ENCODE measurements at places on chromosomes 11 and 22.

DNA sequence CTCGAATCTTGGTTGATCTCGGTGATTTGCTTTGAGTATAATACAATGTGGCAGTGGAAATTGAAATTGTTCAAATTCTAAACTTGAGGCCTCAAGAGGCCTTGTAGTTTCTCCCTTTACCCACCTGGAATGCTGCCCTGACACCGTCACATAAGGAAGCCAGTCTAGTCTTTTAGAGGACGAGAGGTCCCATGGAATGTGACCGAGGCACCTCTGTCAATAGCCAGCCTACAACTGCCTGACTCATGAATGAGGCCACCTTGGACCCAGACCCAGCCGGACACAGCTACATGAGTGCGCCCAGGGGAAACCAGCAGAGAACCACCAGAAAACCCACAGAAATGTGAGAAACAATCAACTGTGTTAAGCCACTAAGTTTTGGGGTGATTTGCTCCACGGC lies 52.5 kb downstream of the RPL27A start:
- no peak for DNase-seq

DNA sequence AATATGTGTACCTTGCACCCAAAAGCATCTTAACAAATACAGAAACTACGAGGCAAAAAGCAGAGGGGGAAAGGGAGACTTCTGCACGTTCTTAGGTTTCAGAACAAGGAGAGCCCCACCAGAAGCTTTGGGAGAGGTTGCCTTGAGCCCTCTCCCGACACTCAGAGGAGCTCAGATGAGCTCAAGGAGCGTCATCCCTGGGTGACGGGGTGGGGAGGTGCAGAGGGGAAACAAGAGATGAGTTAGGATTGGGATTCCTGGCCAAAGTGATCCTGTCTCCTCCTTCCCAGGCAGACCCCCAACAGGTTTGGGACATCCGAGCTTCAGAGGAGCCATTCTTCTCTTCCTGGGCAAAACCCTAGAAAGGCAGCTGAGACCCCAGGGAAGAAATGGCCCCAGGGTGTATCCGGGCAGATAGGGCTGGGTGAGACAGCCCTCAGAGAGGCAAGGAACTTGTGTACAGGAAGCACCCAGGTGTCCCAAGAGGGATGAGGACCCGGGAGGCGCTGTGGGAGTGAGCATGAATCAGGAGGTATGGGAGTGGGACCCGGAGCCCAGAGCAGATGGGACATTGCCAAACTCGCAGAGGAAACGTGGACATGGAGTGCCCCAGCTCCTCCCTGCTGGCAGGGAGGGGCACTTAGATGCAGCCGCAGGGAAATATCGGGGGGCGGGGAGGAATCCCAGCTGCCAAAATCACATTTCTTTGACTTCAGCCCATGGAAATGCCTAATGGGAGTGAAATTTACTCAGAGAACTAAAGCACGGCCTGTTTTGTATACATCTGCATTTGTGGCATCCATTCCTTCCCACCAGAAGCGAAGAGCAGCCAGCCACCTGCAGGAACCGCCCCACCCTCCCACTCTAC lies 12.4 kb downstream of the C1QTNF6 start:
- no peak for DNase-seq

GRCh38 chr11:35563484-35564244 lies 38.2 kb upstream of the PAMR1 start:
- no peak for DNase-seq

GRCh38 chr11:124938206-124938765 lies 2.4 kb upstream of the HEPACAM start:
- no peak for DNase-seq

DNA sequence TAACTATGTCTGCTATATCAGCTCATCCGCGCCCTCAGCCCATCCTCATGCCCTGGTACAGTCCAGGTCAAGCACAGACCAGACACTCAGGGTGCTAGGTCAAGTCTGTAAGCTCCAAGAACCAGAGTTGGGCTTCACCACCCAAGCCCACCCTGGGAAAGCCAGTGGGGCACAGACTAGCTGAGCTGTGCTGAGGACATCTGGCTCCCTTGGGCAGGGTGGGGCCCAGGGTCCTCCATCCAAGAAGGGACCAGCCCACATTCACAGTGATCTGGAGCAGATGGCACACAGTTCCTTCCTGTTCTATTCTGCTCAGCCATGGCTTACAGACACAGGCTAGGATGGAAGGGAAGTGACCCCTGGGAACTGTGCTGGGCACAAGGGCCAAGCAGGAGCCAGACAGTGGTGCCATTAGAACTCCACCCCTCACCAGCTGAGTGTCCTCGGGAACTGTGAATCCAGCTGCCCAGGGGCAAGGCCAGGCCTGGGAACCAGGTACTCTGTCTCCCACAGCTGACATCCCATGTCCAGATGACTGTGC lies 9.1 kb downstream of the P2RY6 start:
- DNase-seq: peak; percentile 10

DNA sequence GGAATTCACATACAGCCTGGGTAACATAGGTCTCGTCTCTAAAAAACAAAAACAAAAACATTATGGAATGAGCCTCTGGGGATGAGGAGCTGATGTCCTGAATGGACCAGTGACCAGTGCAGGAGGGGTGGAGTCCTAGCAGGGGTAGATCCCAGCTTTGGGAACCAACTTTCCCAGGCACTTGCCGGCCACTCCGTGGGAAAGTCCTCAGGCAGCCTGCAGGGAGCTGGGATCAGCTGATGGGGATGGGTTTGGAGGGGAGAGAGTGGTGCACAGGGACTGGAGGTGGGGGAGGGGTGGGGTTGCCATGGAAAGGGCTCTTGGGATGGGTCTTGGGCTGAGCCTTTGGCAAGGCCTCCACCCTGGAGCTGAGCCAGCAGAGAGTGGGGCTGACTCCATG lies 19.1 kb downstream of the MGAT3 start:
- DNase-seq: no peak

DNA sequence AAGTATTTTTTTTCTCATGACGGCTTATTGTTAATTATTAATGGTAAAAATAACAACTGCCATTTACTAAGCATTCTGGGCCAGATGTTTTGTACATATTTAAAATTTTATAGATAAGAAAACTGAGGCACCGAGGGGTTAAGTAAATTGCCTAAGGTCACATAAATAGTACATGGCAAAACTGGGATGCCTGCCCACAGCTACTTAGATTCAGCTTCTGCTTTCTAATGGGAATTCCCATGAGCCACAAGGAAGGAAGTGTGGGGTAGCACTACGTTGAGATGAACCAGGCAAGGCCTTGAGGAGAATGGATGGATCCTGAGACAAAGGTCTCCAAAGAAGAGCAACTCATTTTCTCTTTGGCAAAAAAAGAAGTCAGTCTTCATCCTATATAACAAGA lies 11.9 kb upstream of the PHF21A start:
- no peak for DNase-seq

All from MV-4-11 (cell line).